ENCODE measurements at places on chromosomes 2 and 18.

- no peak for DNase-seq
Measured at GRCh38 chr2:52404866-52405265, 1362.7 kb upstream of the CHAC2 start.

DNA sequence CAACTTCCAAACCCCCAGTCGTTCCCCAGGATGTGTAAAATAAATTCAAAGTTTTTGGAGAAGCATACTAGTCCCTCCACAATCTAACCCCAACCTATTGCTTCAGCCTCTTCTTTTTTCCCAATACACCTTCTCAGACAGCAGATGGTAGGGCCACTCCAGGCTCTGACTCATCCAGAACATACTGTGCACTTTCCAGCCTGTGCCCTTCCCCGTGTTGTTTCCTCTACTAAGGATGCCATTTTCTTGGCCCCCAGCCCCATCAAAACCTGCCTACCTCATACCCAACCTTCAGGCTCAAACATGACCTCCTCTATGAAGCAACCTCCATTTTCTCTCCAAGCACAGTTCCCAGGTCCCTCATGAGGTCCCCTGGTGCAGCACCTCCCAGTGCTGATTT lies 669.3 kb downstream of the BCL11A start:
- no peak for DNase-seq

DNA sequence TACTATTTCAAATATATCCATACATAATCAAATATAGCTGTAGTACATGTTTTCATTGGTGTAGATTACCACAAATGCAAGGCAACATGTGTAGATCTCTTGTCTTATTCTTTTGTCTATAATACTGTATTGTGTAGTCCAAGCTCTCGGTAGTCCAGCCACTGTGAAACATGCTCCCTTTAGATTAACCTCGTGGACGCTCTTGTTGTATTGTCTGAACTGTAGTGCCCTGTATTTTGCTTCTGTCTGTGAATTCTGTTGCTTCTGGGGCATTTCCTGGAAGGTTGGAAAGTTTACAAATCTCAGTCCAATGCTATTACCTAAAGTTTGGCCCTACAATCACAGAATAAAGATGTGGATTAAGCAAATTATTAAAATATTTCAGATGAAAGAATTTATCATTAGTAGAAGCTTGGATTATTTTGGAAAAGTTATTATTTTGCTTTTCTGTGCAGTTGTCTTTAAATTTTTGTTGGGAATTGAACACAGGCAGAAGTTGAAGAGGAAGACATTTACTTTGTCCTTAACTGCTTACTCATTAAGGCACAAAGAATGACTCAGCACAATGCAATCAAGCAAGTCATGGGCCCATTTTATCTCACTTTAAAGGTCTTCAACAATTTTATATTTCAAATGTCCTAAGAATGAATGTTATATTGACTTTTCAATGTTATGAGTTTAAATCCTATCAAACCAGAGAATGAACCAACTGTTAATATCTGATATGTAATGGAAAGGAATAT lies 103.4 kb upstream of the CAVIN2 start:
- no peak for DNase-seq

GRCh38 chr2:240286596-240286995 lies 146.1 kb upstream of the OTOS start:
- DNase-seq: no peak

DNA sequence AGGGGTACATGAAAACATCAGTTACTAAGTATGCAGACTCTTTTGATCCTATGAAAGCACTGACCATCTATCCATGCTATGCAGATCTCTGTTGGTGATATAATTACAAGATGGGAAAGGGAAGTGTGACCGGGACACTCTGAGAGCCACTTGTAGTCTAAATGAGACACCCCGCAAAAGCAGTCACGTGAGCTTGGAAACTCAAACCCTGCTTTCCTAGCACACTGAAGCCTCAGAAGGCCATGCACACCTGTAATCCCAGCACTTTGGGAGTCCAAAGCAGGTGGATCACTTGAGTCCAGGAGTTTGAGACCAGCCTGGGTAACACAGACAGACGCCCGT lies 137.5 kb downstream of the INO80D start:
- DNase-seq: no peak

DNA sequence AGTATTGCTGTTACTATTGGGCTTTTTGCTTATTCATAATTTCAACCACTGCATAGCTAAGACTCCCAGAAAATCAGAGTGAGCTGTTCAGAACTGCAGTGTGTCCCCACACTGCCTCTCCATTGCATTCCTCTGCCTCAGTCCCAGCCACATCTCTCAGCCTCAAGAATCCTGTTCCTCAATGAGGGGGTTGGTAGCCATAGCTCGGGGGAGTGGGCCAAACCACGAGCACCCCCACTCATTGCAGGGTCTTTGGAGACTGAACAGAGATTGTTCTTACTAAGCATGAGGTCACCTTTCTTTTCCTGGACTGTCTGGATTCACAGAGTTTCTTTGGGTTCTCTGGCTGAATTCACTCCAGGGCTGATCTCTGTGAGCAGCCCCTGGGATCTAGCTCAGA lies 161.1 kb downstream of the GFPT1 start:
- no peak for DNase-seq

- DNase-seq: no peak
Measured at GRCh38 chr2:107588181-107588580, 238.5 kb upstream of the RGPD4 start.

DNA sequence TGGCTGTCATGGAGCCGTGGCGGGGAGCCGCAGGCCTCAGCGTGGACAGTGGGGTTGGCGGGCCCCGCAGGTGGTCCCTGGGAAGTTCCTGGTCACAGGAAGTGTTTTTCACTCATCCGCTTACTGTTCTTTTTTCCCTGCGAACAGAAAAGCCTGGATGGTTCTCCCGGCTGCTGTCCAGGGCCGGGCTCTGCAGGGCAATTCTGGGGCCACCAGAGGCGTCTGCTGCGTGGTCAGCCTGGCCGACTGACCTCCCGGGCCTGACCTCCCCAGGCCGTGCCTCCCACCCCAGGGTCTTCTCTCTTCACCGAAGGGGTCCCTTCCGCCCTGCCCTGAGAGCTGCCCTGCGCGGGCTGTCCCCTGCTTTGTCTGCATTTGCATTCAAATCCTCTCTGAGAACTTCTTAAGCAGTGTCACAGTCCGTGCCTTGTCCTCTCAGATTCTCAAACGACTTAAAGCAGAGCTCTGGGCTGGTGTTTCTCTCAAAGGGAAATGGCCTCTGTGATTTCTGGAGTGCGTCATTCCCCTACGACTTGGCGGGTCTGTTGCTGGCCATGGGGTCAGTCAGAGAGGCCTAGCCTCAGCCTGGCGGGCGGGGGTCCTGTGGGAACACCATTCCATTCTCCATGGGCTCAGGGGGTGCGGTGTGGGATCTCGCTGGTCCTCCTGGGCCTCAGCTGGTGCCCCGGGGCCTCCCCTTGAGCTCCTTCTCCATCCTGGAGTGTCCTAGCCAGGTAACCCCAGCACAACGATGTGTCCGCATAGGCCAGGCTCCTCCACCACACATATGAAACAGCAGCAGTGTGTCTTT lies 38.3 kb downstream of the KLHL29 start:
- no peak for DNase-seq

DNA sequence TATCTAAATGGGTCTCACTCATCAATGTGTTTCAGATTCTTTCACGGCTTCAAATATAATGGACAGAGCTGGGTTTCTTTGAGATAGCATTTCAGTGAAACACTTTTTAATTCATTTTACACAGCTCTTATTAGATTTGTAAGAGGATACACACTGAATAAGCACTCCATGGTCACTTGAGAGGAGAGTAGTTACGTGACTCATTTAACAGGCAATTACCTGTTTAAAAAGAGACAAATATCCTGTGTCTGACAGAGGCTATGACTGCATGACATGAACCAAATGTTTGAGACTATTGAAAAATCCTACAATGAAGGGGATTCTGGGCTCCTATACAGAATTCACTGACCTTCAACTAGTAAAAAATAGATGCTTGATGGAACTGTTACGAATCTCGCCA lies 786.9 kb downstream of the EPHA4 start:
- no peak for DNase-seq
